ENCODE measurements at places on chromosomes 16 and 17.
A peak's percentile ranks its signal among the peaks of the same experiment; 100 is the strongest.

GRCh38 chr16:22186517-22186916 is 19.6 kb upstream of the EEF2K start:
- no peak for DNase-seq

DNA sequence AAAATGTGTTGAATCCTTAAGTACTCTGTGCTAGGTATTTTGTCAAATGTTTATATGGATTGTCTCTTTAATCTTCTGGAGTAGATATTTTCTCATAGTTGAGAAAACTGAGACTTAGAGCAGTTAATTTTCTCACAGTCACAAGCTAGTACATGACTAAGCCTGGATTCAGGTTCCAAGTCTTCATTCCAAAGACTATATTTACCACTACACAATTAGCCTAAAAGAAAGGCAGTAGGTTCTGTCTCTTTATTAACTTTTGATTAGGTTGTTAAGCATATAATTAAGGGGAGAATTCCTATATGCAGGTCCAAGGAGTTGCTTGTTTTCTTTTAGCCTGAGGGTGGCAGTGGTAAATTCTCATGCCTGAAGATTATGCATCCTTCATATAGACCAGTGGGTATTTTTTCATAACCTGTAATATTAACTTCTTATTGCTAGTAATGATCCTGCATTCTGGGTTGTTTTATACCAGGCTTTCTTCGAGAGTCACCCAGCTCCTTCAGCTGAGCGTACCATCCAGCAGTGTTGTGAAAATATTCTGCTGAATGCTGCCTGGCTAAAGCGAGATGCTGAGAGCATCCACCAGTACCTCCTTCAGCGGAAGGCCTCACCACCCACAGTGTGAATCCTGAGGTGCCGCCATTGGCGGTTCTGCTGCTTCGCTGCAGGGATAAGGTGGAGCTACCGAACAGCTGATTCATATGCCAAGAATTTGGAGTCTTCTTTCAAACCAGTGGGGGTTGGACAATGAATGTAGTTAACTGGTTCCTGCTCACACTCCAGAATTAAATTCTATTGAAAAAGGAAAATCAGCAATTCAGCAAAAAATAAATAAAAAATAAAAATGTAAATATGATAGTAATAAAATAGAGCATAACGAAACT is 28.2 kb upstream of the KPNB1 start:
- DNase-seq = no peak

GRCh38 chr17:77542551-77543490 is 402.1 kb downstream of the SEC14L1 start:
- peak; percentile 86 for DNase-seq

GRCh38 chr17:75011401-75012095 is 922 bp upstream of the MRPL58 start:
- DNase-seq = no peak

DNA sequence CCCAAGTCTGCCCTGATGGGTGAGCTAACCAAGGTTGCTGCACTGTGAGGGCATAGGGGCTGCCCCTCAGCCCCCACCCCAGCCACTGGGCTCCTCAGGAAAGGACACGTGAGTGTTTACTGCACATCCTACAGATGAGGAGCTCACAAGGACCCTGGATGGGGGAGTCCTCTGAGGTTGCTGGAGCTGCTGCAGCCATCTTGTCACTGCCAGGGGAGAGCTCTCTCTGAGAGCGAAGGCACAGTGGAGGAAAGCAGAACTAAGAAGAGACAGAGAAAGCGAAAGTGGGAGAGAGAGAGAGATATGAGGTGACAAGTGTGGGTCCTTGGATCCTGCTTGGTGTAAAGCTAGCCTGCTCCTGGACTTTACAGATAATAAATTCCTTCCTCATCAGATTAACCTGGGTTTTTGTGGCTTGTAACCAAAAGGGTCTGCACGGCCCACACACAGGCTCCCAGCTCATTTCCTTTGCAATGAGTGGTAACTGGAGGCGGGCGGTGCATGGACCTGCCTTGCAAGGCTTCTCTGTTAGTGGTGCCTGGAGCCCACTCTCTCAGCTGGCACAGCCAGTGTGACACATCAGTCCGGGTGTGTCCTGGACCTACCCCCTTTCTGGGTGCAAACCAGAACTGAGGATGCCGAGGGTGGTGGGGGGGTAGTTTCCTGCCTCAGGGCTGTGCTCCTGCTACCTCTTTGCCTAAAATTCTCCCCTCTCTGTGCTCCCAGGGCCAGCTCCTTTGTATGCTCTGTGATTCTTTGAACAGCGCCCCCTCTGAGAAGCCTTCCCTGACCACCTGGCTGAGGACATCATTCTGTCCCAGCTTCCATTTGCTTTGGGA is 14.2 kb downstream of the SNX20 start:
- peak; percentile 67 for DNase-seq

DNA sequence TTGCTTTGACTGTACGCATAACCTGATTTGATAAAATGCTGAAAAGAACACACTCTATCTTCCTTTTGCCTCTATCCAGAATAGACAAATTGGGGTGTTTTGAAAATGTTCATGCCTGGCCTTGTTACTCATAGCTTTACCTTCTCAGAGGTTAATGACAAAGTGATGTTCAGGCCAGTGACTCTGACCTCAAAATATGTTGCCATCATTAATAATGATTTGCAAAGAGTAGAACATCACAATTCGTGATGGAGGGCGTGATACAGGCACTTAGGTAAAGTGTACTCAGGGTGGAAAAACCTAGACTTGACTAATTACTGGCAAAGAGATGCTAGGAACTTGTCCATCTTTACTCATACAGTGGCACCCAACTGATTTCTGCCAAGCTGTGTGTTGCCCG is 656.6 kb upstream of the SOX9 start:
- no peak for DNase-seq

DNA sequence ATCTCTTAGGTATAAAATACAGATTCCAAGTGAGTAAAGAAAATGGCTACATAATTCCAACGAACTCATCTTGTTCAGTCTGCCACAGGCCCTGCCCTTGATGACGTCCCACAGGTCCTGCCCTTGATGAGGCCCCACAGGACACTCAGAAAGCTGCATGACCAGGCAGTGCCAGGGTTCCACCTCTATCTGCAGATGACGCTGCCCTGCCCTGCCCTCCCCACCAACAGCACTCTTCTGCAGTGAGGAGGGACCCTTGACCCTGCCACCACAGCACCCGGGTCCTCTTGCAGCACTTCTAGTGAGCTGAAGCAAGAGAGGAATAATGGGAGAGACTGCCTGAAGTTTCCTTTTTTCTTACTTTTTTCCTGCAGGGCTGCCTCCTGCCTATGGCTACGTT is 118.4 kb downstream of the VPS53 start:
- DNase-seq = no peak

- DNase-seq = no peak
Measured at GRCh38 chr17:73336408-73337329, 24.9 kb upstream of the CDC42EP4 start.

DNA sequence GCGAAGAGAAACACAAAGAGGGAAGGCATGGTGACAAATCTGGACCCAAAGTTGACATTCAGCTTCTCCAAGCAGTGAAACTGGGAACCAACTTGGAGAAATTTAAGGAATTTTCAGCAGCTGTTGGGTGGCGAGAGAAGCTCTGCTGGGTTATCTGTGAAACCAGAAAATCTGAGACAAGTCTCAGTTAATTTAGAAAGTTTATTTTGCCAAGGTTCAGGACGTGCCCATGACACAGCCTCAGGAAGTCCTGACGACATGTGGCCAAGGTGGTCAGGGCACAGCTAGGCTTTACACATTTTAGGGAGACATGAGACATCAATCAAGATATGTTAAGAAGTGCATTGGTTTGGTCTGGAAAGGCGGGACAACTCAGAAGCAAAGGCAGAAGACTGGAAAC is 11.2 kb upstream of the CD300LF start:
- DNase-seq = no peak

DNA sequence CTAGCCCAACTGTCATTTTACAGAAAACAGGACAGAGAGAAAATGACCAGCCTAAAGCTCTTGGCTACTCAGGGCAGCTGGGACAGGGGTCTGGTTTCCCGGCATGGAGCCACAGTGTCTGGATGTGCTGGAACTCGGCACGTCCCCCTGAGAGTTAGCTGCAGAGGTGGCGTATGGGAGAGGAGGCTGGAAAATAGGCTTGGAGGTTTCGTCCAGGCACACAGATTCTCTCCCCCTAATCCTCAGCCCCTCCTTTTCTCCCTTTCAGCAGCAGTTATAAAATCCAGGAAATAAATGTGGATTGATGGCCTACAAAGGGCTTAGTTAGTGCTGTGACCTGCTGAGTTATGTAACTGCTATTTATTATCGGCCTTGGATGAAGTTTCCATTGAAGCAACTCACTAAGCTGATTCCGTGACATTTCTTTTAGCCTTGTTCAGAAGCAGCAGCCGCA is 89.5 kb upstream of the TOB1 start:
- no peak for DNase-seq

DNA sequence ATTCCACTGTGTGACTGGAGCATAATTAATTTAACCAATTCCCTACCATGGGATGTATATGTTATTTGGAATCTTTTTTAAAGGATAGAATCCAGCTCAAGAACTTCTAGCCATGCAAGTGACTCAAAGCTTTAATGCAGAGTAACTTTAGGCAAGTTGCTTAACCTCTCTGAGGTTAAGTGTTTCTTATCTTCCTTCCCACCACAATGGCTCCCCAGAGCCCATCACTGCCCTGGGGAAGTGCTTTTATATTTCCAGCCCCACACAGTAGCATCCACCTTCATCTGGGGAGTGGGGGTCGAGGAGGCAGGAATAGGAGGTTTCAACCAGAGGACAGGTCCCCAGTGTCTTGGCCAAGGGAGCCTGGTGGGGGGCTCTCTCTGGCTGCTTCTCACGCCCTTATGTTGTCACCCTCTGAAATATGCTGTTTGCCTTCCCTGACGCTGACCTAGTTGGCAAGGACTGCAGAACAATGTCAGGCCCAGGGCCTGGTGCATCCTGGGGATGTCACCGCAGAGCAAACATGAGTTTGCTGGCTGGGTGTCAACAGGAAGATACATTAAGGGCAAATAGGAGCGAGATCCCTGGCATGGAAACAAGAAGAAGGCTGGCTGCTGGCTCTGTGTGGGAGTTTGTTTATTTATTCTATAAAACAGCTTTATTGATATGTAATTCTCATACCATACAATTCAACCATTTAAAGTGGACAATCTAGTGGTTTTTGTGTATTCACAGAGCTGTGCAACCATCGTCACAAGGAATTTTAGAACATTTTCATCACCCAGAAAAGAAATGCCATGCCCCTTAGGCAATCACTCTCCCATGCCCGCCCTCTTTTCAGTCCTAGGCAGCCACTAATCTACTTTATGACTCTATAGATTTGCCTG is 46.6 kb upstream of the WSB1 start:
- no peak for DNase-seq

DNA sequence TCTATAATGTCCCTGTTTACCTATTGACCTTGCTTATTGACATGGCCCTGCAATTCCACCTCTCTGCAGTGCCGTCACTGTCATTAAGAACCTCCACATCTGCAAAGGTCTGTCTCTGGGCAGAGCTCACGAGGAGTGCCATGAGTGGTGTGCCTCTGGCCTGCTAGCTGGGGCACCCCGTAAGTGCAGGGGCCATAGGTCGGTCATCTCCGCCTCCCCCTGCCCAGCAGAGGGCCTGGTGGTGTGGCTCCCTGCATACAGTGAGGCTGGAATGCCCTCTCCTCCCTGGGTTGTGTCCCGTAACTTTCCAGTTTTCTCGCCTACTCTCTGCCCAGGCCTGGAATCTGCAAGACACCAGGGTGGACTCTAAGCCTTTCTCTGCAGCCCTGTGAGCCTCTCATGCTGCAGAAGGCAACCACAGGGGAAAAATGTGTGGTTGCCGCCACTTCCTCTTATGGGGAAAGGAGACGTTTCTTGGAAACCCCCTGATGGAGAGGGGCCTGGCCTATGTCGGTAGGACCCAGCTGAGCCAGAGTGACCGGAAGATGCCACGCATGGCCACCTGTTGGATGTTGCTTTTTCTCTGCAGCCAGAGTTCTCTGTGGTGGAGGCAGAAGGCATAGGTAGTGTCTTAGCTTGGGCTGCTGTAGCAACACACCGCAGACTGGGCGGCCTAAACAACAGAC is 2.7 kb upstream of the SNX20 start:
- peak; percentile 93 for DNase-seq

DNA sequence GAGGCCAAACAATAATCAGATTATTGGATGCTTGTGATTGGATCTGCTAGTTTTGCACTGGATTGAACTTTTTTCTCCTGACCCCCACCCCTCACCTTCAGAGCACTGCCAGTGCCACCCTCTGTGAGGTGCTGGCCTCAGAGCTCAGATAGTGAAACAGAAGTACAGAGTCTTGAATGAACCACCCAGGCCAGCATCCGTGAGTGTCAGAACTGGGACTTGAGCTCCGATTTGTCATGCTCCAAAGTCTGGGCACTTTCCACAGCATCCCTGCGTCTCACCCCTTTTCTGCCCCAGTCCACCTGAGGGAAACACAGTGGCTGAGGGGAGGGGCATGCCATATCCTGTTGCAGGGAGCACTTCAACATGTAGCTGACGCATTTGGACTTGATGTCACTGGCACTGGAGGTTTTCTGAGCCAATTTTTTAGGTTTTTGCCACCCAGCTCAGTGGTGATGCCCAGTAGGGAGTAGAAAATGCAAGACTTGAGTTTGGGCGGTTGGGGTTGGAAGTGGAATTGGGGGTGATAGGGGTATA is 47.3 kb downstream of the SMPD3 start:
- no peak for DNase-seq

DNA sequence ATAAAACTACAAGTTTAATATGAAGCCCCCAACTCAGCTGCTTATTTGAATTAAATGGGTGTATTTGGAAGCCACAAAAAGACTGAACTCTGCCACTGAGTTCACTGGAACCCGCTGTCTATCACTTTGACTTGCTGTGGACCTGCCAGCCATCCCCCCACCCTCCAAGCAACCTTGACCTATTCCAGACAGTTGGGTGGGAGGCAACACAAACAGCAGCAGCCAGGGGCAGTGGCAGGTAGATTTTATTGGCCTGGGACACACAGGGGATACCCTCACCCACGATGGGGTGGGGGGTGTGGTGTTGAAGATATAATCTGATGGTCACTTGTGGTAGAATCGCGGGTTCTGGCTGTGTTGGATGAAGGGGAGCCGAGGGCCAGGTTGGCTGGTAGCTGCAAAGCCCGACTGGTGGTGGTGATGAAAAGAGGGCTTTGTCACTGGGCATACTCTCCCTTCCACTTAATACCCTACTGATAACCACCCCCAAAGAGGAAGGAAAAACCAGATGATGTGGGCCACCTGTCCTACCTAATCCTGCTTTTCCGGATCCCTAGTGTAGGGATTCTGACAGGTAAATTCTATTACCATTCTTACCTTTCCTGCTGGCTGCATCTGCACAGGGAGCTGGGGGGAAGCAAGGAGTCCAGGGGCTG is 2.6 kb downstream of the GPS2 start:
- DNase-seq = no peak

DNA sequence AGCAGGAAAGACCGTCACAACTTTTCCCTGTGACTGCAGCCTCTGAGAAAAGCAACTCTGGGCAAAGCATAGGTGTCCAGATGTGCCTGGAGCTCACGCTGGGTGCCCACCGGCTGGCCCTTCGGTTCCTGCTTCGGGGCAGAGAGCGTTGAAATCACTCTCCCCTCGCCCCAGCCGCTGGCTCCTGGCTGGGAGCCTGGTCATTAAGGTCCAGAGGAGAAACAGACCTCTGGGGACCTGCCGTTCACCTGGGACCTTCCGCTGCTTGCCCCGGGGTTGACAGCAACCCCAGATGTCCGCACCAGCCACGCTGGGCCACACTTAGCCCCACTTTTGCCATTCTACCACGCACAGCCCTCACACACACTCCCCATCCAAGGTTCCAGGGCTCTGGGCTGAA is 13.1 kb downstream of the MRM3 start:
- no peak for DNase-seq

- no peak for DNase-seq
Measured at GRCh38 chr17:42317266-42317845, 29.1 kb downstream of the STAT5A start.

All from suppressor macrophage treated with lipopolysaccharide for 1 hour (primary cell).